ENCODE measurements at places on chromosomes 2 and 18.

DNA sequence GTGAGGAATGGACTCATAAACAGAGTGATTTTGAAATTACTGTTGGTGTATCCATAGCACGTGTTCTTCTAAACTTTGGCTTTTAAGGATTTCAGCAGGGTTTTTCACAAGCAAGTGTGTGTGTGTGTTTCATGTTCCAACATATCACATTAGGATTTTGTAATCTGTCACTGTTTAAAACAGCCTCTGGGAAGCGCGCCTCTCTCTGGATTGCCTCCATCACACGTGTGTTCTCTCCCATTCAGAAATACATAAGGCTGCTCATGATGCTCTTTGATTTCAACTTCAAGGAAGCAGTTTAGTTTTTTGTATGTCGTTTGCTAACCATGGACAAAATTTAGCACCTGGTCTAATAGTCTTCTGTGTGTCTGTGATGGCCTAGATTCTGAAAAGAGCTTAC, 370.4 kb downstream of the MTX2 start:
- DNase-seq = no peak

DNA sequence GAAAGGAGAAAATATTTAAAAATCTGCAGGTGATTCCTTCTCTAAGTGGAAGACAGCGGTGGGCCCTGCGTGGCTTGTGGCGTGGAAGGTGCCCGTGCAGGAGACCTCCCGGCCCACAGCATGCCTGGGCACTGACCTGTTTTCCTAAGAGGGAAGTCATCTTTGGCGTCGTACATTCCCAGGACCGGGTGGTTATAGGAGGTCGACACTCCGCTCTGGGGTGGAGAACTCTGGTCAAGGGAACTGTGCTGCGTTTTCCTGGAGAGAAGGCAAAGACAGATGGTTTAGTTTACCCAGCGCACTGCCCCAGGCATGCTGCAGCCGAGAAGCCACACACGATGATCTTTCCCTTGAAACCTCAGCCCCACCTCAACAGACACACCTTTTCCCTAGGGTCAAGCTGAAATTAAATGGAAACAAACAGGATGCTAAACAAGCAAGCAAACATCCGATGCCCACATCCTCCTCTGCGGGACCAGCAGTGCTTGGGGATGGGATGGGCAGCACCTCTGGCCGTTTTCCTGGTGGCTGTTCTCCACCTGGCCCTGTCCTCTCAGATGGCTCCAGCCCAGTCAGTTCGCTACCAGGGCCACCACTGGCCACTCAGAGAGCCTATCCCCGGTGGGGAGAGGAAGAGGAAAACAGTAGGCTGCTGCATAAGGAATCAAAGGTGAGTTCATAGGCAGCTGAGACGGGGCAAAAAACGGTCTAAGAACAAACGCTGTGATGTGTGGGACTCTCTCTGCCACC, 244.1 kb downstream of the HDAC4 start:
- no peak for DNase-seq

GRCh38 chr2:46837704-46838103, 77.9 kb downstream of the MCFD2 start:
- no peak for DNase-seq

GRCh38 chr2:130390460-130391057, 34.7 kb downstream of the PTPN18 start:
- no peak for DNase-seq

GRCh38 chr2:106339132-106339531, 129.1 kb downstream of the RGPD3 start:
- DNase-seq = no peak

All from stimulated activated CD8-positive, alpha-beta memory T cell treated with anti-CD3 and anti-CD28 coated beads, Interleukin-4, amount 100 ng/mL, for 4 hours (primary cell).